Ammon's horn (tissue), 1 donor: ENCODE measurements at places on chromosomes 6 and 20.

GRCh38 chr6:14896475-14896874 is 349.4 kb upstream of the JARID2 start:
- no peak for DNase-seq

- DNase-seq: peak; percentile 58
Measured at GRCh38 chr6:30821862-30822784, 62.2 kb upstream of the DDR1 start.

GRCh38 chr20:38222231-38222922 is 38.2 kb downstream of the KIAA1755 start:
- peak; percentile 62 for DNase-seq

DNA sequence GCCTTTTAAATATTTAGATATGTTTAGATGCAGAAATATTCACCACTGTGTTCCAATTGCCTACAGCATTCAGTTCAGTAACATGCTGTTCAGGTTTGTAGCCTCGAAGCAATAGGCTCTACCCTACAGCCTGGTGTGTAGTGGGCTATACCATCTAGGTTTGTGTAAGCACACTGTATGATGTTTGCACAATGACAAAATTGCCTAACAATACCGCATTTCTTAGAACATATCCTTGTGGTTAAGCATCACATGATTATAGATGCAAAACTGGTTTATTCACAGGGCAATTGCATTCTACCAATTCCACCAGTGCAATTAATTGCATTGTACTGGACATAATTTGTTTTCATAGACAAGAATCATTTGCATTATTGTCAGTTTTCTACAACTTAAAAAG is 7.9 kb upstream of the SLC22A16 start:
- no peak for DNase-seq
